ENCODE measurements at places on chromosomes 5 and 9.

DNA sequence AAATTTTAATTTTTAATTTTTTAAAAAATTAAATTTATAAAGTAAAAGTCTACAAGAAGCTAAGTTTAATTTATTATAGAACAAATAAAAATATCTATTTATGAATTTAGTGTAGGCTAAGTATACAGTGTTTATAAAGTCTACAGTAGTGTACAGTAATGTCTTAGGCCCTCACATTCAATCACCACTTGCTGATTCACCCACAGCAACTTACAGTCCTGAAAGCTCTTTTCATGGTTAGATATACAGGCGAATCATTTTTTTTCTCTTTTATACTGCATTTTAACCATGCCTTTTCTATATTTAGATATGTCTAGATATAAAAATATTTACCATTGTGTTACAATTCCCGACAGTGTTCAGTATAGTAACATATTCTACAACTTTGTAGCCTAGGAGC lies 55.9 kb downstream of the PCSK1 start:
- DNase-seq = no peak

DNA sequence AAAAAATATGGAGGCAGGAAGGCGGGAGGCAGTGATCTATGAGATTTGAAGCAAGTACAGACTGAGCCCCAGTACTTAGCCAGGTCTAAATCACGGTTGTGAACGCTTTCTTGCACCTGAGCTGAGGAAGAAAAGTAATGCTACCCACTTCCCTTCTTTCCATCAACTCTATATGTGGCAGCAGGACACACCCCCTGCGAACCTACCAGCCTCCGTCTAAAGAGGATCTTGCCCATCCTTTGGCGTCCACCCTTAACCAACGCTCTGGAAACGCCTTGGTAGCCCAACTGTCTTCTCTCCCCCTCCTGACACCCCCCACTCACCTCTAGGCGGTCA lies 545 bp downstream of the HMGCS1 start:
- DNase-seq = no peak

DNA sequence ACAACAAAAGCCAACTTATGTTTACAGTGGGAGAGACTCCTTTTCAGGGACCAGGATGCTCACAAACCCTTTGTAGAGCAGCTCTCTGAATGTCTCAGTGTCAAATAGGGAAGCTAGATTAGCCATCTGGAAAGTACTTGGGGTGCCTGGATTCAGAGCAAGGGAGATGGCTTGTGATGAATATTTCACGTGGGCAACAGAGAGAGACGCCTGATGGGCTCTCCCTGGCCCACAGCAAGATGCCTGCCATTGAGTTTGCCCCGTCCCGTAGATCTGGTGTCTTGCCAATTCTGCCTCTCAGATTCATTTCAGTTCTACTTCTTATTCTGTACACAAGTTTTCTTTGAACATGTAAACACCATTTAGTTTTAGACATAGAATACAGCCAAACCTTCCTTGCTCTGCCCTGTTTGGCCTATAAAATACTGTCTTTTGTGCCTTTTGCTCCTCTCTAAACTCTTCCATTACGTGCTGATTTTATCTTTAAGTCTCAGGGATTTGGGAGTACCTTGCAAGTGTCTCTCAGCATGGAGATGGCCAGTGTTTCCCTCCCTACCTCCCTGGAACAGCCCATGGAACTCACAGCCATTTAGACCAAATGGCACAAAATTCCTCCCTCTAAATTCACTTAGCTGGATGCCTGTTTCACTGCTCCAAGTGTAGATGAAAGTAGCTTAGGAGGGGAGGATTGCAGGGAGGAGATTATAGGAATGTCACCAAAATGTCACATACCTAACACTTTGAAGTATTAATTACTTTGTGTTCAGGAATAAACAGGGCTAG lies 234.3 kb downstream of the SAXO1 start:
- no peak for DNase-seq

GRCh38 chr9:131585375-131585774 lies 40.1 kb downstream of the PRRT1B start:
- DNase-seq = peak; percentile 23
